Activated T-helper 9 cell treated with anti-CD3 and anti-CD28 coated beads, Interleukin-2, amount 50 U/mL, for 16 hours (primary cell): ENCODE measurements at places on chromosomes 2 and 18.

GRCh38 chr2:102369866-102370265 is 14.3 kb downstream of the IL18R1 start:
- no peak for DNase-seq

- no peak for DNase-seq
Measured at GRCh38 chr2:189412330-189412953, 28.8 kb upstream of the WDR75 start.

- DNase-seq, result no peak
Measured at GRCh38 chr2:107338059-107338458, 452.1 kb upstream of the ST6GAL2 start.

- DNase-seq, result no peak
Measured at GRCh38 chr2:152348388-152348787, 13.4 kb downstream of the FMNL2 start.

DNA sequence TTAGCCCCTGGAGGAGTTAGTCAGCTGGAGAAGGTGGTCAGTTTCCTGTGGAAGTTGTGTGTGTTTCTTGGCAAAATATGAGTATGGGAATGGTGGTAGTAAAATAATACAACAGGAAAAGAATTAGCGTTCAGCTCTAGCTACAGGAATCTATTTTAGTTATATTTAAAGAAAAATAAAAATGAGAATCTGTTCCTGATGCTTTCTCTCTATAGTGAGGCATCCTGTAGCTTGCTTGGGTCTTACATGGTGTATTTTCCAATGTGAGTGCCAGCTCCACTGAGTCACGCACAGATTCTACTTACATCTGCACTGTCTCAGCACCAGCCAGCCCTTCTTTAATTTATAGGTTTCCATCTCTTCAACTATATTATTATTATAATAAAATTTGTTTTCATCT is 132.2 kb downstream of the BIRC6 start:
- DNase-seq, result no peak

DNA sequence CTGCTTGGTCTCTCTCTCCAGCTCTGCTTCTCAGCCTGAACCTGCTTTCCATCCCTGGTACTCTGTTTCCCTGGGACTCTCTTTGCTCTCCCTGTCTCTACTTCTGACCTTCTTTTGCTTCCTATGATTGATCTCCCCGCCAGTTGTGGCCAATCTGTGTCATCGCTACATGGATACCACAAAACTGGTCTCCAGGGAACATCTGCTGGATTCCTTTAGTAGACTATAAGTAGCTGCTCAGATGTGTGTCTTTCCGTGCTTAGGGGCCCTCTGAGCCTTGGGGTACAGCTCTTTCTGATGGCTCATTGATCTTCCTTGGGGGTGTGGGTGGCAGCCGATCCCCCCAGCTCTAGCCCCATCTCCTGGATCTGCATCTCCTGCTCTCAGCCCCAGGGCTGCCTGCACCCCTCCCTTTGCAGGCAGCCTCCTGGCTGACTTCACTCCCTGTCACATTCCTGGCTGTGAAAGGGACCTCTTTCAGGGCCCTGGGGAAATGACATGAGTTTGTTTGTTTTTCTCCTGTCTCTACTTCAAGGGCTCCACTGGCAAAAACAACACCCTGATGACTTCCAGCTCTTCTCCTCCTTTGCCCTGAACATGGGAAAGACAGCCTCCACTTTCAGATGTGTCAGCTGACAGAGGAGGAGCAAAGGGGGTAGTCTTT is 333.7 kb downstream of the CYP26B1 start:
- DNase-seq, result no peak

DNA sequence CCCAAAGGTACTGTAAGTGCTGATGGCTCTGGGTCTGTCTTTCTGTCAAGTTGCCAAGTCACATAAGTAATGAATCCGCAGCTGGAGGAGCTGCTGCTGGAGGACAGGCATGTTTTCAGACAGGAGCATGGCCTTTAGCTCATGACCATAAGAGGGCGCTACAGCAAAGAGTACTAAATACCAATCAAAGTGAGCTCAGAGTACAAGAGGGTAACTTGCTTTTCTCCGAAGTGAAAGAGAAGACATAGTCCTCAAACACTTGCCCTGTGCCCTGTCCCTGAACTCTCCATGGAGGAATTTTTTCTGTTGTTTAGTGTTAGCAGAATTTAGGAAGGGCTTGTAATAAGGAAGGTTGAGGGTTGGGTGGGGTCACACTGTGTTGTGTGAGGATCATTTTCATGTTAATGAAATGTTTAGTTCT is 58.0 kb upstream of the EML6 start:
- no peak for DNase-seq

- DNase-seq, result no peak
Measured at GRCh38 chr2:215552144-215552580, 116.3 kb upstream of the FN1 start.

GRCh38 chr2:24792542-24792873 is 683 bp downstream of the PTRHD1 start:
- no peak for DNase-seq

DNA sequence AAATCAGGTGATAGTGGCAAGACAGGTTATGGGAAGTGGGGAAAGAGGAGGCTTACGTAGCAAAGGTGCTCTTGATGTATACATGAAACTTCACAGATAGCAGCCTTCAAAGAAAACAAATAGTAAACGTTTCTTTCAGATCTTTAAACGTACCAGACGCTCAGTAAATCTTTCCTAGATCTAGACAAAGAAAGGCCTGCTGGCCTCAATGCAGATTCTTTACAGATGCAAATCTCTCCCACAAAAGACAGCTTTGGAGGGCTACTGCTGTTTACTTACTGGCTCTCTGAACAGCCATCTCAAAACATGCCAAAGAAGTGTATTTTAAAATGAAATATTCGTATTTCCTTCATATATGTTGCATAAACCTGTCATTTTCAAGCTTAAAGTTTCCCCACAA is 1279.9 kb upstream of the NRXN1 start:
- DNase-seq, result no peak

DNA sequence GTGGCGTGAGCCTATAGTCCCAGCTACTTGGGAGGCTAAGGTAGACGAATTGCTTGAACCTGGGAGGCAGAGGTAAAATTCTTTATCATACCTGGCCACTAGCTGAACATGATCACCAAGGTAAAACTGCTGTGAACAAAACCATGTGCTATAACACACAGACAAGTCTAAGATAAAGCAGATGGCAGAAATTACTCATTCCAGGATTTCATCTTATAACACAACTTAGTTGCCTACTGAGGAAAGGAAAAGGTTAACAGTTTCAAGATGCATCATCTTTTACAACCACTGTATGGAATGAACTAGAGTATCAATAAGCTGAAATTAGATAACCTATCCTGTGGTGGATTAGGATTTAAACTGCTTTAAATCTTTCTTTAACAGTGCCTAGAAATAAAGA is 8.3 kb downstream of the ARL5A start:
- DNase-seq, result no peak

DNA sequence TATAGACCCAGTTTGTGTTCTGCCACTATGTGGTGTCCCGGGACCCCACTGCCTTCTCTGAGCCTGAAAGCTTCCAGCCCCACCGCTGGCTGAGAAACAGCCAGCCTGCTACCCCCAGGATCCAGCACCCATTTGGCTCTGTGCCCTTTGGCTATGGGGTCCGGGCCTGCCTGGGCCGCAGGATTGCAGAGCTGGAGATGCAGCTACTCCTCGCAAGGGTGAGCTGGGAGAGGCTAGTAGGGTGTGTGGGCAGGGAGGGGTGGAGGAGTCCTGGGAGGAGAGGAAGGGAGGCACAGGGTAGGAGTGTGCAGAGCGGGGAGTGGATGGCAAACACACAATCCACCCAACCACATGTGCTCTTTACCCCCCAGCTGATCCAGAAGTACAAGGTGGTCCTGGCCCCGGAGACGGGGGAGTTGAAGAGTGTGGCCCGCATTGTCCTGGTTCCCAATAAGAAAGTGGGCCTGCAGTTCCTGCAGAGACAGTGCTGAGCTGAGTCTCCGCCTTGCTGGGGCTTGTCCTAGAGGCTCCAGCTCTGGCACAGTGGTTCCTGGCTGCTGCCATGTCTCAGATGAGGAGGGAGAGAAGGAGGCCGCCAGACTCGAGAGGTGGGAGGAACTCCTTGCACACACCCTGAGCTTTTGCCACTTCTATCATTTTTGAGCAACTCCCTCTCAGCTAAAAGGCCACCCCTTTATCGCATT is 16.9 kb downstream of the PRKAG3 start:
- DNase-seq, result no peak

DNA sequence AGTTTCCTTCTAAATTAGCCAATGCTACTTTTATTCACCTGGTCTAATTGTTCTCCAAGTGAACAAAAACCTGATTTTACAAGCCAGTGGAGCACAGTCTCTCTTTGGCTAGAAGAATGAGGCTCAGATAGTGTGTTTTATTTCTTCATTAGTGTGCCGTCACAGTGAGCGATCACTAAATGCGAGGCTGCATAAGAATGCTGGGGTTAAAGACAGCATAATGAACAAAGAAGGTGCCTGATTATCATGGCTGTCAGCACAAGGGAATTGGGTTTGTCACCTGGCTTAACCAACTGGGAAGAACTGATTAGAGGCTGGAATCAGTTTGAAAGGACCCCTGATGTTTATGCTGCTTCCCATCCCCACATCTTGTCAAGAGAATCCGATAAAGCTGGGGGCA is 76.4 kb downstream of the EPHA4 start:
- no peak for DNase-seq

- DNase-seq, result no peak
Measured at GRCh38 chr18:505483-506122, 5.1 kb upstream of the COLEC12 start.

DNA sequence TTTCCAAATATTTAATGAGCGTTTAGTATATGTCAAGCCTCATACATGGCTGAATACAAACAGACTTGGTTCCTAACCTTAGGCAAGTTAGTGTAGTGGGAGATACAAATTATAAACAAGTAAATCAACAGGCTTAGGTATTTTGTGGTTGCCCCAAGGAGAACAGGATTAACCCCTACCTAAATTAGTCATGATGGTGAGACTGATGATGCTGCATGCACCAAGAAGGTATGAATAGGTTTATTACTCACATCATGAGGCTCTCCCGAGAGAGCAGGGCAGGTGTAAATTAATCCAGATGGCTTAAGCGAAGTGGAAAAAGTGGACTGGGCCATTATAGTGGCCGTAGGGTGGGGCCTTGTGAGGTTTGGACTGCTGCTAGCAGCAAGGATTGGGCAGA is 118.1 kb upstream of the GCFC2 start:
- no peak for DNase-seq

DNA sequence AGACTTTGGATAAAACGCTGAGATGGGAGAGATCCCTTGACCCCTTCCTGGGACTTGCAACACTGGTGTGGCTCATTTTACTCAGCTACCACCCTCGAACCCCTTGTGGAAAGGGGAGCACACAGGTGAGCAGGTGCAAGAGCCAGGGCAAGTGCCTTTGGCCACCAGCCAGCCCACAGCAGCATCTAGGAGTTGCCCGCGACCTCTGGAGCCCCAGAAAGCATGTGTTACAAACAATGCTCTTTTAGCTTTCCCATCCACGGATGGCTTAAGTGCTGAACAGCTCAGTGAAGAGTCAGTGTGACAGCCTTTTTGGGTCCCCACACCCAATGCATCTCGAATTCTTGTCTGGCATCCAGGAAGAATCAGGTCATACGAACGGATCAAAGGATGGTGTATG is 197.8 kb downstream of the MEMO1 start:
- no peak for DNase-seq

DNA sequence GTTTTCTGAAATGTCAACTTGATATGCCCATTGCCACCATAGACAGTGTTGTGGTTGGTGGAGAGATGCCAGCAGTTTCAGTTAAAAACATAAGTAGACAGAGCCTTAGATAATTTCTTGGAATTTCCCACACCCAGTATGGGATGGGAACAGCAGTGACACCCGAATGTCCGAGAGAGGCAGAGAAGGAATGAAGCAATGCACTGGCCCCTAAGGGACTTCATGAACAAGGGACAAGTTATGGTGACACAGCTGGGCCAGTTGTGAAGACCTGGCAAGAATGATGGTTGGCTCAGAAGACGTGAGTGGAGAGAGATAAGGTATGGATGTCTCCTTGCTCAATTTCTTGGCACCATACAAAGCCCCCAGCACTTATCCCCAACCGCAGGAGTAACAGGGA is 165.2 kb upstream of the APCDD1 start:
- no peak for DNase-seq

DNA sequence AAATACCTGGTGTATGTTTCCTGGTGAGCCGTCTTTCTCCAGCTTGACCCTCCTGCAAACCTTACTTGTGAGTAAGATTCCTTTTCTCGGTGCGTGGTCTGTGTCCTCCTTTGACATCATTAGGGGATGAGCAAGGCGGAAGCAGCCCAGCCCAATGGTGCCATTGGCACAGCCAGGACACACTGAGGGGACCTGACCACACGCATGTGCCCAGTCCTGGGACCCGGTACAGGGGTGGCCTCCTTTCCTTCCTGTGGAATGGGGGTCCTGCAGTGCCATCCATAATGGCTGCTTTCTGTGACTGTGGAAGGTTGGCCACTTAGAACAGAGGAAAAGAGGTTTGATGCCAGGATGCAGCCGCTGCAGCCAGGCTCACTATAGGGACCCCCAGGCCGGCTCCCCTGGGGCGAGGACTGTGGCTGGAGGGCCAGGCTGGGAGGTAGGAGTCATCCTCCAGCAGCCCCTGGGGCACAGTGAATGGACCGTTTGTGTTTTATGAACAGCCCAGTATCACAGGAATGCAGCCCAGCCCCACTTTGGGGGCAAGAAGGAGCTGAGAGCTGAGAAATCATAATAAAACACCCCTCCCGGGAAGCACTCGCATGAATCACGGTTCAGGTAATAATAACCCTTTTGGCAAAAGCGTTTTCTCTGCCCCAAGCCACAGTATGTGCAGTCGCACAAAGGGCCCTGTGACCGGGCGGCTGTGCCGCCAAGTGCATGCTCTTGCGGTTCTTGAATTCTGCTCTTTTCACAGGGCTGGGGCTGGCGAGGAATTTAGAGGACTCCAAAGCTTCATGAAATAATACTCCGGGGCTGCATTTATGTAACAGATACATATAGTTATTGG is 73.2 kb downstream of the ASB1 start:
- DNase-seq, result no peak

- no peak for DNase-seq
Measured at GRCh38 chr18:709771-710170, 2.7 kb downstream of the ENOSF1 start.

- no peak for DNase-seq
Measured at GRCh38 chr18:64714086-64714485, 565.2 kb upstream of the LINC00305 start.

GRCh38 chr2:114185501-114185900 is 256.9 kb upstream of the DPP10 start:
- DNase-seq, result no peak

DNA sequence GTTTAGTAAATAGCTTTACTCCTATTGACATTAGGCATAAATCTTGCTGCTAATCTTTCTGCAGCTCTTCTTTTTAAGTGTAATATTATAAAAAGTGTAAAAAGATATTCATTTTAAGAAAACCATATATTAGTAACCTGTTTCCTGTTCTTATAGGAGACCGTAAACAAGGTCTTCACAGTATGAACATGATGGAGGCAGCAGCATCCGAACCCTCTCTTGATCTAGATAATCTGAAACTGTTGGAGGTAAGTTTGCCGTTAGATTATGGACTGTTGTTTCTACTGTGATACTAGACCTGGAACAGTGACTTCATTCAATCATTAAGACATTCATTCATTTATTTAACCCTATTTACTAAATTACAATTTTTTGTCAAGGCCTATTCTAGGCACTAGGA is 120.0 kb upstream of the FAM117B start:
- DNase-seq, result no peak
